ENCODE measurements at places on chromosomes 2 and 18. TPM values are rescaled to one million over a fixed set of nuclear protein-coding genes. Genes with fewer than 3 reads are reported as not detected.

DNA sequence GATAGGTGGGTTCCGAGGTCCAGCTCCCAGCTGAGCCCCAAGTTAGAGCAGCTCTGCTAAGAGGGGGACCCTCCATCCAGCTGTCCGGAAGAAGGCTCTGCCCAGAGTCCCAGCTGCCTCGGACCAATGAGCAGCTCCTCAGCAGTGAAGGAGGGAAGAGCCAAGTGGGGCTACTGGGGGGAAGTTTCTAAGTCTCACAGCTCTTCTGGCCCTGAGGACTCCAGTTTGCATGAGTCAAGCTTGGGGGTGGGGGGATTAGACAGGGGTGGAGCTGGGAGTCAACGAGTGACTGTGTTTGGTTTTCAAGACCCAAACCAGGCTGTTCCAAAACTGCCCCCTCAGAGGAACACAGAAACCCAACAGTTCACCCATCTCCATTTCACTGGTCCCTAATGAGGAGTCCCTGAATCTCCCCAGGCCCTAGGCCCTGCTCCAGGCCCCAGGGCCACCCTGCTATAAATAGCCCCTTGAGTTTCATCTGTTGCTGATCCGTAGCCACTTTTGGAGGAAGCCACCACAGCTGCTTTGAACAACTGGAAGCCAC, 100.9 kb downstream of the TNS1 start:
- DNase-seq = no peak
- peak overlapping the region; percentile 100 for H3K27ac ChIP-seq
- H3K27me3 ChIP-seq = no peaks in the 10 kb centered on the region
- H3K36me3 ChIP-seq = peaks cover 67% of the 10 kb centered on the region

- no peak overlapping the region for H3K4me3 ChIP-seq
- H3K27ac ChIP-seq = no peak overlapping the region
- H3K36me3 ChIP-seq = no peaks in the 10 kb centered on the region
- no peak for DNase-seq
Measured at GRCh38 chr2:133458280-133458679, 110.0 kb downstream of the NCKAP5 start.

GRCh38 chr18:10332452-10332851, 122.0 kb upstream of the APCDD1 start:
- no peak overlapping the region for H3K4me3 ChIP-seq
- no peak overlapping the region for H3K27ac ChIP-seq
- no peaks in the 10 kb centered on the region for H3K4me1 ChIP-seq
- no peaks in the 10 kb centered on the region for H3K27me3 ChIP-seq
- H3K36me3 ChIP-seq = no peaks in the 10 kb centered on the region

Gene DNER
- 1.2 TPM for total RNA-seq

DNA sequence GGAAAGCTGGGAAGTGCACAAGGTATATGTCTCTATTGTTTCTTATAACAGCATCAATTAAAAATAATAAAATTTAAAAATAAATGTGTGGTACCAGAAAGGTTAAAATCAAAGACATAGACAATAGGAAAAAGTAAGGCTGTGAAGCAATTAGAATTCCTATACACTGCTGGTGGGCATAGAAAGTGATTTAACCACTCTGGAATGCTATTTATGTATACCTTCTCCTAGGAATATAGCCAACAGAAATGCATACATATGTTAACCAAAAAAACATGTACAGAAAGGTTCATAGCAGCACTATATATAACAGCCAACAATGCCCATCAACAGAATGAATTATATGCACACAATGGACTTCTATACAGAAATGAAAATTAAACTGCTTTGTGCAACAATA, 43.0 kb downstream of the WDSUB1 start:
- no peak overlapping the region for H3K4me3 ChIP-seq
- peaks cover 22% of the 10 kb centered on the region for H3K36me3 ChIP-seq
- no peaks in the 10 kb centered on the region for H3K4me1 ChIP-seq
- H3K27me3 ChIP-seq = no peaks in the 10 kb centered on the region
- no peak overlapping the region for H3K27ac ChIP-seq
- DNase-seq = no peak
